ENCODE measurements at places on chromosomes 2 and 18.

GRCh38 chr18:58952858-58953257 is 88.2 kb downstream of the ZNF532 start:
- no peak for DNase-seq

DNA sequence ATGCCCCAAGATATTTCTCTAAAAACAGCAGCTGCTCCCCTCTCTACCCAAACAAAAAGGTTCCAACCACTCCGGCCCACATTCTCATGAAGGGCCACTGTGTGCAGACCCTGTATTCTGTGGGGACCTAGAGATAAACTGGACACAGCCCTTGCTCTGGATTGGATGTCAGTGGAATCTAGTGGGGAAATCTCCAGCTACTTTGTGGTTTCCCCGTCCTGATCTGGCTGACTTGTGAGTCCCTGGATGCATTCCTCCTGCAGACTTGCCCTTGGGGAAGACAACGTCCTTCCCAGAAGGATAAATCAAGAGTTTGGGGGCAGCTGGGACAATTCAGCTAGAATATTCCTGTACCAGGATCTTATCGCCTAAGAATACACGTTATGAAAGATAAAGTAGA is 151.1 kb downstream of the FSHR start:
- no peak for DNase-seq

GRCh38 chr2:2914252-2914651 is 463.4 kb downstream of the EIPR1 start:
- DNase-seq: no peak

DNA sequence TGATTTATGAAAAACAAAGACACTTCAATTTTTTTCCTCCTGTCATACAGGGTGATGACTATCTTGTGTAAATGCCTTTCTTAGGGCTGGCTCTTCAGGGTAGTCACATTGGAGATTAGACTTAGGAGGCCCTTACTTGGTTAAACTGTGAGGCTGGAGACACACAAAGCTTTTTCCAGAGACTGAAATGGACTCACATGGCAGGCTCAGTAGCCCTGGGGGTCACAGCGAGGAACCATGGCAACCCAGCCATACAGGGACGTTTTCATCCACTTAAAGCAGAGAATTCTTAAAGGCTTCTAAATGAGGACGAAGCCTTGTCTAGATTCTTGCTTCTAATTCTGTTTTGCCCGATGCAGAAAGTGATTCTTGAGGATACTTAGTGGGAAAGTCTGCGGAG is 57.3 kb upstream of the ZDBF2 start:
- DNase-seq: no peak

GRCh38 chr2:56132138-56132537 is 51.7 kb upstream of the CCDC85A start:
- DNase-seq: peak; percentile 17

- no peak for DNase-seq
These were observed 97.1 kb upstream of the CELF4 start for GRCh38 chr18:37662546-37663339.

DNA sequence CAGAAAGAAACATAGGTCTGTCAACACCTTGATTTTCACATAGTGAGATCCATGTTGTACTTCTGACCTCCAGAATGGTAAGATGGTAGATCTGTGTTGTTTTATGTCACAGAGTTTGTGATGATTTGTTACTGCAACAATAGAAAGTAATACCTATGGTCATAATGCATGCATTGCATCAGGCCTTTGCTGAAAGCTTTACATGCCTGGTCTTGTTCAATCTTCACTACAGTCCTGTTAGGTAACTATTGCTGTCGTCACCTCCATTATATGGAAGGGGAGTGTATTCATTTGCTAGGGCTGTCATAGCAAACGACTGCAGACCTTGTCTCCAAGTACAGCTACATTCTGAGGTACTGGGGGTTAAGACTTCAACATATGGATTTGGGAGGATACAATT is 243.5 kb downstream of the ANAPC1 start:
- no peak for DNase-seq

GRCh38 chr18:72672364-72673184 is 128.4 kb upstream of the CBLN2 start:
- peak; percentile 43 for DNase-seq

GRCh38 chr2:210842896-210843295 is 286.5 kb downstream of the CPS1 start:
- DNase-seq: no peak

DNA sequence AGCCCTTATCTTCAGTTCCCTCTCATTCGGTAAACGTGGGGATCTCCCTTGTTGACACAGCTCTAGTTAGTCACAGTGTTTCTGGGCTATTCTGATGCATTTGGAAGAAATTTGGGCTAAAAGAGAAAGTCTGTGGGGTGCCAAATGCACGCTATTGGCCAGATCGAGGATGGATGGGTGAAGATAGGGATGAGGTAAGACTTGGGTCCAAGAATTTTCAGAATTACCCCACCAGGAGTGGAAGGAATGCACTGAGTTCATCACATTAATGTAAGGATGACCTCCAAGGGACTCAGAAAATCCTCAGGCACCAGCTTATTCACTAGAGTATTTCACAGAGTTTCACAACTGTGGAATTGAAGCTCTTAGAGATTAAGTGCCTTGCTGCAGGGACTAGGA is 49.3 kb downstream of the NRP2 start:
- DNase-seq: peak; percentile 22

- DNase-seq: no peak
These were observed 59.4 kb upstream of the RAPH1 start for GRCh38 chr2:203594541-203594940.

- DNase-seq: no peak
These were observed 128.7 kb downstream of the RNF144A start for GRCh38 chr2:7045601-7046590.
